ENCODE measurements at places on chromosomes 16 and 17.

- no peak for DNase-seq
Observed at GRCh38 chr16:3954411-3954921, 74.0 kb upstream of the CREBBP start.

DNA sequence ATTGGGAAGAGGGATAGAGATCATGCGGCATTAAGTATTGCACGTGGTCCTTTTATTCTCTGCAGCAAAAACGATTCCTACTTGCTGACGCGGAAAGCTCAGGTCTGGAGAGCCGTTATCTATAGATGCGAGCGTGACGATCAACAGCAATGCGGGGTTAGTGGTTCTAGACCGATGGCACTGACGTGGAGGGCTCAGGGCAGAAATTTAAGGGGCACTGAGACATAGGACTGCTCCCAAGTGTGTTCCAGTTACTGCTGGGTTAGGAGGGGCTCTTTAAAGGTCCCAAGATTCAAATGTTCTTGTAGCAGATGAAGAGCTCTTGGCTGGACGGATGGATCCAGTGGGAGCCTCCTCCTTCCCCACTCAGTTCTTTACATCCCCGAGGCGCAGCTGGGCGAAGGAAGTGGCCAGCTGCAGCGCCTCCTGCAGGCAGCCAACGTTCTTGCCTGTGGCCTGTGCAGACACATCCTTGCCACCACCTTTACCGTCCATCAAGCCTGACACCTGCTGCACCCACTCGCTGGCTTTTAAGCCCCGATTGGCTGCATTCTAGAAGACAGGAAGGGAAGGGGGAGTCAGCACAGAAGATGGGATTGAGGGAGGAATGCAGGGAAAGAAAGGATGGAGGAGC, 732 bp upstream of the EXOSC6 start:
- peak; percentile 22 for DNase-seq

GRCh38 chr16:79067600-79067999, 532.9 kb downstream of the MAF start:
- DNase-seq, result no peak

- DNase-seq, result no peak
Observed at GRCh38 chr16:2042986-2043666, 4.5 kb downstream of the NTHL1 start.

DNA sequence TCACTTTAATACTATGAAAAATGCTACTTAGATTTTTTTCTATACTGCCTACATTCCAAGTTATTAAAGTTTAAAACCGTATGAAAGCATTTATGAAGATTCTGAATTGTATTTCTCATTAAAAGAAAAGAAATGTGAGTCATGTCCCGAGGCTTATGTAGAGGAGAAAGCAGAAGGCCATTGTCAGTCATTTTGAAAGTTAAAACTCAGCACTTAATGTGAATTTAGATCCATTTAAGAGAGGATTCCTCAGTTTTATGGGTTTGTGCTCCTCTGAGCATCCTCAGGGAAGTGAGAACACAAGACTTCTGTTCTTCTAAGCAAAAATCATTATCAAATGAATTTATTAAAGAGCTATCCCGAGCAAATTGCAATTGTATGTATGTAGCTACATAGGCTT, 11.8 kb downstream of the C17orf75 start:
- no peak for DNase-seq

Data from hematopoietic multipotent progenitor cell treated with erythropoietin and hydrocortisone succinate and interleukin-3 and kit ligand, for 15 days (in vitro differentiated cells).